NCI-H187 (cell line): ENCODE measurements at places on chromosomes 3 and 15.
A peak's percentile ranks its signal among the peaks of the same experiment; 100 is the strongest.

- no peak for DNase-seq
Observed at GRCh38 chr3:128524374-128525299, 31.6 kb upstream of the GATA2 start.

- DNase-seq = no peak
Observed at GRCh38 chr15:75836959-75837334, 6.3 kb upstream of the UBE2Q2 start.

DNA sequence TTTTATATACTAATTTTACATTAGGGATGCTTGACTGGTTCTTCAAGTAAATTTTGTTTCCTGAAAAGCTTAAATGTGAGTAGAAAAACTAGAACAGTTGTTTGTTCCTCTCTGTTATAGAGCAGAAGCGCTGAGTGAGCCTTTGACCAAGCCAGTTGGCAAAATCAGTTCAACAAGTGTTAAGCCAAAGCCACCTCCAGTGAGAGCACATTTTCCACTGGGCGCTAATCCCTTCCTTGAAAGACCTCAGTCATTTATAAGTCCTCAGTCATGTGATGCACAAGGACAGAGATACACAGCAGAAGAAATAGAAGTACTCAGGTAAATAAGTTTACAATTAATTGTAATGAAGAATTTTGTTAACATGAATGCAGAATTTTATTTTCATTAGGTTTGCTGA, 14.6 kb downstream of the CAPN7 start:
- DNase-seq = no peak

DNA sequence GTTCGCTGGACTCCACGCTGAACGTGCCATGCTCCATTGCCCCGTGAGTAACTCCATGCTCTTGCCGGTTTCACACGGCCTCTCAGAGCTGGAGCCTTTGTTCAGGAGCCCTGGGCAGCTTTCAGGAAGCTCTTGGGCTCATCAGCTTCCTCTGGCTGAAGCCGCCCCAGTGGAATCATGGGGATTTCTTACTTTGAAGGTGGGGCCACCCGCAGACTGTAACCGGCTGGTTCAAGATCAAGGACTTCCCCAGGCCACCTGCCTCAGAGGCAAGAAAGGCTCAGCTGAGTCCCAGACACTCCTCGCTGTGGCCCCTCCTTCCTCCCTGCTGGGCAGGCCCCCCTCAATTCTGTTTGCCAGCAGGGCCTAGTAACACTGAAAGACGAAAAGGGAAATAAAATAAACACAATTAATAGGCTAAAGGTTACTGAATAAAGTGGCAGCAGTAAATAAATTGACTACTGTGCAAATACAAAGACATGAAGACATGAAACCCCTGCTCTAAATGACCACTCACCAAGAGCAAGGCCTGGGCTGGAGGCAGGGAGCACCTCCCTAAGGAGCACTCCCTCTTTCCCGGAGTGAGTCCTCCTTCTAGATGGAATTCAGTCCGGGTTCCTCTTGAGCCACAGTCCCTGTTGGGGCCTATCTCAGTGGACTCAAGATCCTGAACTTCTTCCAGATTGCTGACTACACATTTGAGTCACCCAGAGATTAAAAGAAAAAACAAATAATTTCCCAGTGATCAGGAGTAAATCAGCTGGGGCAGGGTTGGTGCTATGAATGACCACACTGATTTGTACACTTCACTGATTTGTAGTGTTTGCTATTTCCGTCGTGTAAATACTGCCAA, 51.0 kb downstream of the ZDHHC19 start:
- peak; percentile 11 for DNase-seq

GRCh38 chr3:16427103-16427965, 86.2 kb downstream of the RFTN1 start:
- DNase-seq = no peak

GRCh38 chr15:64193971-64194370, 31.1 kb upstream of the PPIB start:
- no peak for DNase-seq
